Motor neuron (in vitro differentiated cells): ENCODE measurements at places on chromosomes 13 and 19. TPM values are rescaled to one million over a fixed set of nuclear protein-coding genes. Genes with fewer than 3 reads are reported as not detected.

DNA sequence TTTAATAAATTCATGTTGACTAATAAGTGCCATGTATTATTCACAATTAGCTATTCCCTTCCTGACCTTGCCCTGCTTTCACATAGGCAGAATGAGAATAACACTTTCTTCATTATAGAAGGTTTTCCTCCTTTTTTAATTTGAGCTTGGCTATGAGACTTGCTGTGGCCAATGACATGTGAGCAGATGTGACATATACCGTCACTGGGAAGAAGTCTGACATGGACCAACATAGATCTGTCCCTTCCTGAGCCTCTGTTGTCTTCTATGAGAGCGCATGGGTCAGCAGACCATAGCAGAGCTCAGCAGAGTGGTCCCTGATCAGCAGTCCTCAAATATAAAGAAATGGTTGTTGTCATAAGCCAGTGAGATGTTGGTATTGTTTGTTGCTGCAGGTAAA lies 163.9 kb downstream of the DACH1 start:
- no peak for ATAC-seq

DNA sequence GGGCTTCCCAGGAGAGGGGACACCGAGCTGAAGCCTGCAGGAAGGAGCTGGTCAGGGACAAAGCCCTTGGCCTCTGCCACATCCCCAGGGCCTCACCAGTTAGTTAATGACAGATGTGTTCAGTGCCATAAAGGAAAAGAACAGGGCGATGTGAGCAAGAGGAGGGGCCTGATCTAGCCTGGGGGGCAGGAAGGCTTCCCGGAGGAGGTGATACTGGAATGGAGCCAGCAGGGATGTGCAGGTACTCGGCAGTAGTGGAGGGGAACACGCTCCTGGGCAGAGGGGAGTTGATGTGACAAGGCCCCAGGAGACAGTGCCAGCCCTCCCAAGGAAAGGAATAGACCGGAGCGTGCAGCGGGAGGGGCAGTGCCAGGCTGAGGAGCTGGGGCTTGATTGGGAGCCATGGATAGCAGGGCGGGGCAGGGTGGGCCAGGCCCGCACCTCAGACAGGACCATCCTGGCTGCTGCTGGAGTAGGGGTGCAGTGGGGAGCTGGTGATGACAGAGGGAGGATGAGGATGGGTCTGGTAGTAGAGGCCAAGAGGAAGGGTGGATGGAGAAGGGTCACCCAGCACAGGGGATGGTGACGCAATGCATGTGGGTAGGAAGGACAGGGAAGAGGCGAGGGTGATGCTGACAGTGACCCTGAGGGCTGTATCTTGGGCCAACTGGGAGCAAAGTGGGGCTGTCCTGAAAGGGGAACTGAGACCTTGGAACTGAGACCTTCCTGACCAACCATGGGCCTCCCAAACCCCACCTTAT lies 4.1 kb downstream of the C19orf33 start:
- ATAC-seq: no peak

The KLK10 gene
- total RNA-seq: 0.38 TPM in 1 of 2 replicates, not detected in the other

DNA sequence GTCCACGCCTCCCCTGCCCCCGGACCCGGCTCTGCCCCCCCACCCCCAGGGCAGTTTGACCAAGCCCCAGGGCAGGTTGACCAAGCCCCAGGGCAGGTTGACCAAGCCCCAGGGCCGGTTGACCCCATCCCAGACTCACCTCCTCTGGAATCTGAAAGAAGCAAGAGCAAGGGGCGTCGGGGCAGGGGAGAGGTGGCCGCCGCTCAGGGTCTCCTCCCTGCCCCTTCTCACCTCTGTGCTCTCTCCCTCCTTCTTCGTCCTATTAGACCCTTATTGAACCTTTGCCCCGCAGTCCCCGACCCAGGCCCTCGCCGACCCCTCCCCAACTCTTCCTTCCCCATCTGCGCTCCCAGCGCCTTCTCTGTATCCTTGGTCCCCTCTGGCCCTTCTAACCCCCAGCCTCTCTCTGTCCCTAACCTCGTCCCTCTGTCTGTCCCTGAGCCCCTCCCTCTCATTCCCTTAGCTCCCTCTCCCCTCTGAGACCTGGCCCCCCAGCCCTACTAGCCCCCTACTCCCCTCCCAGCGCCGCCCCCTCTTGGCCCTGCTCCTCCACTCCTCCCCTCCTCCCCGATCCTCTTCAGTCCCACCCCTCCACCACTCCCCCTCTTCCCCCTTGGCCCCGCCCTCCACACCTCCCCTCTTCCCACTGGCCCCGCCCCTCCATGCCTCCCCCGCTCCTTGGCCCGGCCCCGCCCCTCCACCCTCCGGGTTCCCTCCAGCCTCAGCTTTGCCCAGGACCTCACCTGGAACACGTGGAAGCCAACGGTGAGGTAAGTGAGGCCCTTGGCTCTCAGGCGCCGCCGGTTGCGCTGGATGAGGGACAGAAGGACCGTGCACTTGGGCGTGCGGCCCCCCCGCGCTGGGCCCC lies 7.6 kb downstream of the CAPN12 start:
- no peak for ATAC-seq

DNA sequence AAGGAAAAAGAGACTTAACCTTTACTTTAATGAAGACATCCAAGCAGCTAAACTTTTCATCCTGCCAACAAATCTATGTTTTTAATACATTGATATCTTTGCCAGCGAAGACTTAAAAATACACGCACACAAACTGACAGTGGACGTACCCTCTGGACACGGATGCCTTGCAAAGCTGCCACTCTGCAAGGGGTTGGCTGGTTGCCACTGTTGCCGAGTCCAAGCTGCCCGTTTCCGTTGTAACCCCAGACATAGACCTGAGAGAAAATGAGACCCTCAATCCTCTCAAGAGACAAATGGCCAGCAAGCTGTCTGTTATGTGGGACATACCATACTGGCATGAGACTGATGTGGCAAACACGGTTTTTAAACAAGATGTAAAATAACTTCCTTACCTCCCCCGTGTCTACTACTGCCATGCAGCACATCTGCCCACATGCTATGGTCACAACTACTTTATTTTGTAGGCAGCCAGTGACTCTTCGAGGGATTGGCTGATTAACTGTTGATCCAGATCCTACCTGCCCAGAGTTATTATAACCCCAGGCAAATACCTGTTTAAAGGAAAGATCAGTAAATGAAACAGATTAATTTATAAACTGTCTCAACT lies 21.2 kb downstream of the RCBTB2 start:
- ATAC-seq: no peak

The LIM2 gene
- total RNA-seq: not detected in 2 replicates

The SEMA6B gene
- total RNA-seq: 8.2 and 9.4 TPM in 2 replicates

DNA sequence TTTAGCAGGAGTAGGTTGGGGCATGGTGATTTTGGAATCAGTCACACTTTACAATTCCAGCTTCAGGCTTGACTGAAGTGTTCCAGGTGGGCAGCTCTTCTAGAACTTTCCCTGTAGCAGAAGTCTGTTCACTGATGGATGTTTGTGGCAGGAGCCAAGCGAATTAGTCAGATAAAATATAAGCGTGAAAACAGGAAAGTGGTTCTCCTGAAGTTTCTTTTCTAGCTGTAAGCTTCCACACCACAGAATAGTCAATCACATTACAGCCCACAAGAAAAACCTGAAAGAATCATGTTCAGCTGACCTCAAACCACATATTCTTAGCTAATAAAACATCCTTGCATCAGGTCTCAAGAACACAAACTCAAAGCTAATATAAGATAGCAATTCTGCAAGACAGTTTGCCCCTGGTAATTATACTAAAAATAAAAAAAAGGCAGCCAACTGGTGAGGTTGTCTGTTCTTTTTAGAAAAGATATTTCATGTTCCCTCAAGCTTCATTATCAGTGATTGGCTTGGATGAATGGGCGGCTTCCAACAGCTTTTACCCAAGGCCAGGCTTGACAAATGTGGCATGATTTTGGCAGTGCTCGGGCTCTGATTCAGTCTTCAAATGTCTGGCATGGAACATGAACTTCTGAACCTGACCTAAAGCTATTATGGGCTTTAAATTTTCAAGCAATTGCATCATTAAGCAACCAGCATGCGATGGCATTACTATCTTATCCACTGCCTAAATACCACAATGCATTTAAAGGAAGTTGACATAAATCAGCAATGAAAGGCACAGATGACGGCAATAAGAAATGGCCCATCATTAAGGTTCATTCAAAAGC lies 136.8 kb downstream of the DCLK1 start:
- ATAC-seq: peak; percentile 36
